ENCODE measurements at places on chromosomes 7 and 10.

GRCh38 chr7:8212638-8213037 is 49.3 kb downstream of the ICA1 start:
- no peak for DNase-seq

GRCh38 chr10:122822973-122823690 is 22.5 kb downstream of the CUZD1 start:
- DNase-seq: no peak

DNA sequence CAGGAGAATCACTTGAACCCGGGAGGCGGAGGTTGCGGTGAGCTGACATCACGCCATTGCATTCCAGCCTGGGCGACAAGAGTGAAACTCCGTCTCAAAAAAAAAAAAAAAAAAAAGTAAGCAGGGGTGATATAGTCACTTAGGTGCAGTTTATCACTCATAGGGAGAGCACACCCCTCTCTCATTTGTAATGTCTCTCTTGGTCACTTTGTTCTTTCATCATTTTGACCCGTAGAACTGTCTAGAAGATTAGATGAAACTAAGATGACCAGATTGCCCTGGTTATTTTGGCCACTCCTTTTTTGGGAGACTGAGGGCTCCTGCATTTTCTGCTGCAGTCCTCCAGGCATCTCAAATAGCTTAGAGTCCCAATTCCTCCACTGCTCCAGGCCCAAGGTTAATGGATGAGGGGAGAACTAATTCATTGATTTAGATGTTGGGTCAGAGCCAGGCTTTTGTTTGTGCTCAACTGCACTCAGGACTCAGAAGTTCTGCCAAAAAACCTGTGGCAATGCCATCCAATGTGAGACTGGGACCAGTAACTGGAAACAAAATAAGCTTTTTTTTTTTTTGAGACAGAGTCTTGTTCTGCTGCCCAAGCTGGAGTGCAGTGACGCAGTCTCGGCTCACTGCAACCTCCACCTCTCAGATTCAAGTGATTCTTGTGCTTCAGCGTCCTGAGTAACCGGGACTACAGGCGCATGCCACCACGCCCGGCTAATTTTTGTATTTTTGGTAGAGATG is 50.0 kb upstream of the CAMK1D start:
- no peak for DNase-seq

GRCh38 chr10:80555415-80555814 is 17.7 kb downstream of the SH2D4B start:
- DNase-seq: no peak

DNA sequence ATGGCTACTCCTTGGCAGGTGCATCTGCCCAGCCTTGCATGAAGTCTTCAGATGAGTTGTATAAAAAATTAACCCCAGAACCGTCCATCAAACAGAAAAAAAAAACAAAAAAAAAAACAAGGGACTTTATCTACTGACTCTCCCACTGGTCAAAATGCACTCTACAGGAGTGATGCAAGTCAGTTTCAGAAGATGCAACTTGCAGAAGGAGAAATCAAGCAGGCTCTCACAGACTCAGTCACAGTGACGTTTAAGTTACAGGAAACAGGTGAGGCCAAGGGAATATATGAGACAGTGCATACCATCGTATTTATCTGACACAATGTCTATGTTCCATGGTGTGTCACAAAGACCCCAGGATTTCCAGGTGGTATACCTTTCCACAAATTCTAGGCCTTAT is 17.5 kb upstream of the PRPS1L1 start:
- no peak for DNase-seq

- no peak for DNase-seq
These were observed 66.6 kb downstream of the AGMO start for GRCh38 chr7:15495170-15495569.

- DNase-seq: no peak
These were observed 43.7 kb downstream of the PPP1R3C start for GRCh38 chr10:91589015-91589657.
